Breast epithelium (tissue), 4 donors: ENCODE measurements at places on chromosomes 4 and X. TPM values are rescaled to one million over a fixed set of nuclear protein-coding genes. Genes with fewer than 3 reads are reported as not detected.
A peak's percentile ranks its signal among the peaks of the same experiment; 100 is the strongest.

DNA sequence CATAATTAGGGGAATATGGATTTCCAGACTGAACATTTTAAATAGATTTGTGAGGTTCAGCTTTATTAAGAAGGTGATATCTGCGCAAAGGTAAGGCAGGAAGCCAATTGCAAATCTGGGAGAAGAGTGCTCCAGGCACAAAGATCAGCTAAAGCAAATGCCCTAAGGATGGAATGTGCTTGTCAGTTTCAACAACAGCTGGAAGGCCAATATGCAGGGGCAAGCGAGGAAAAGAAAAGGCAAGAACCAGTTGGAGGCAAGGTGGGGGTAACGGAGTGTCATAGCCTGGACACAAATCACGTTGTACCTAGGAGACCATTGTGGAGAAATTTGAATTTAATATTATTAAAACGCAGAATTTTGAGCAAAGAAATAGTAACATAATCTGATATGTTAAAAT is 1710.3 kb upstream of the PCDH7 start:
- no peaks in the 10 kb centered on the region for H3K4me1 ChIP-seq
- DNase-seq, result no peak
- H3K4me3 ChIP-seq, result no peak overlapping the region

DNA sequence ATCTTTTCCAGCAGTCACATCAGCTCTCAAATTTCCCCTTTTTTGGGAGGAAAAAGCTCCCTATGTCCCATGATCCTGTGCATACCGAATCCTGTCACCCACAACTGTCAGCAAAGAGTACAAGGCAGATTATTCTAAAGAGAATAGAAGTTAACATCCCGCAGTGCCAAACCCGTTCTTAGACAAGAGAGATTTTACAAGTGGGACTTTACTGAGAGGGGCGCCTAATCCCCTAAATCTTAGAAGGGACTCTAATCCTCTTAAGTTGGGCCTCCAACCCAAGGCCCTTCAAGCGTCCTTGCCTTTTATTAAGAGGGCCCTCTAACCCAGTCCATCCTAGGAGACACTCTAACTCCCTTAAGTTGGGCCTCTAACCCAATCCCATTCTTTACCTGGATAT is 193.9 kb downstream of the CPXCR1 start:
- H3K4me1 ChIP-seq, result no peaks in the 10 kb centered on the region
- no peak for DNase-seq
- H3K36me3 ChIP-seq, result no peaks in the 10 kb centered on the region
- no peaks in the 10 kb centered on the region for H3K27me3 ChIP-seq

DNA sequence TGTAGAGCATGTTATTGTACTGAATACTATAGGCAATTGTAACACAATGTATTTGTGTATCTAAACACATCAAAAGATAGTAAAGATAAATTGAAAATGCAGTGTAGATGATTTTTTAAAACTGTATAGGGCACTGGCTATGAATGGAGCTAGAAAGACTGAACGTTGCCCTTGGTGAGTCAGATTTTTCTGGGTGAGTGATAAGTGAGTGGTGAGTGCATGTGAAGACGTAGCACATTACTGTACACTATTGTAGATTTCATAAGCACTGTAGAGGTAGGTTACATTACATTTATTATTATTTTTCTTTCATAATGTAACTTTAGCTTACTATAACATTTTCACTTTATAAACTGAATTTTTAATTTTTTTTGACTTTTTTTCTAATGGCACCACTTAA is 1491.6 kb downstream of the TECRL start:
- no peaks in the 10 kb centered on the region for H3K27me3 ChIP-seq
- no peak overlapping the region for H3K27ac ChIP-seq
- no peaks in the 10 kb centered on the region for H3K4me1 ChIP-seq
- H3K36me3 ChIP-seq, result no peaks in the 10 kb centered on the region

DNA sequence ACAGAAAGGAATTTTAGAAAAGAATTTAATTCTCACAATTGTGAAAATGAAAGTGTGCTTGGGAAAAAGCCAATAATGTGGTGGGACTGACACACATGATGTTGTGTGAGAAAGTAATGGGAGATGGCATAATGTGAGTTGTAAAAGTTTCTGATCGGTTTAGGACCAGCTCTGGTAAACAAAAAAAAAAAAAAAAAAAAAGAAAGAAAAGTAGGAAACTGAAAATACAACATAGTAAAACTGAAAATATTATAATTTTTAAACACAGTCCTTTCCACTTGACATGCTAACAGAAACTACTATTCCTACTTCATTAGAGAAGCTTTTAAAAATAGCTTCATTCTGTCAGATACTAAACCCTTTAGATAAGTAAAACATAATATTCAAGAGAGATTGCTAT is 28.2 kb downstream of the RAP1GDS1 start:
- H3K27ac ChIP-seq, result no peak overlapping the region
- H3K4me1 ChIP-seq, result no peaks in the 10 kb centered on the region
- no peak overlapping the region for H3K4me3 ChIP-seq
- DNase-seq, result no peak
- H3K36me3 ChIP-seq, result no peaks in the 10 kb centered on the region

DNA sequence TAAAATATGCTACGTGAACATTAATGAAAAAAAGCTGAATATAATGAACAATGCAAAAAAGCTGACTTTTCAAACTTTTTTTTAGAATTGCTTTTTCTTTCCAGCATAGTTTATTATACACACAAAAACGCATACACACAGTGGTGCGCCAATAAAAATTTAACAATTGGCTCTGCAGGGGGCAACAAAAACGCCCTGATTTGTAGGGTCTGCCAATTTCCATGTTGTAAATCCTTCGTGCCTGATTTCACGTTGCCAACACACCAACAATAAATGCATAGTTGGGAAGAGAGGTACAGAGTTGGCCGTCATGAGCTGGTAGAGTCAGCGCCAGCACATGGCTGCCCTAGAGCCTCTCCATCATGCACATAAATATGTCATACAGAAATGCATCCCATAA is 333.1 kb downstream of the MAPK10 start:
- H3K27ac ChIP-seq, result no peak overlapping the region
- H3K4me1 ChIP-seq, result no peaks in the 10 kb centered on the region
- no peaks in the 10 kb centered on the region for H3K36me3 ChIP-seq
- no peak for DNase-seq

GRCh38 chrX:38462257-38462656 is 99.1 kb upstream of the TSPAN7 start:
- H3K27me3 ChIP-seq, result peaks cover 39% of the 10 kb centered on the region
- H3K27ac ChIP-seq, result no peak overlapping the region
- no peaks in the 10 kb centered on the region for H3K36me3 ChIP-seq
- no peak for DNase-seq
- no peak overlapping the region for H3K4me3 ChIP-seq

DNA sequence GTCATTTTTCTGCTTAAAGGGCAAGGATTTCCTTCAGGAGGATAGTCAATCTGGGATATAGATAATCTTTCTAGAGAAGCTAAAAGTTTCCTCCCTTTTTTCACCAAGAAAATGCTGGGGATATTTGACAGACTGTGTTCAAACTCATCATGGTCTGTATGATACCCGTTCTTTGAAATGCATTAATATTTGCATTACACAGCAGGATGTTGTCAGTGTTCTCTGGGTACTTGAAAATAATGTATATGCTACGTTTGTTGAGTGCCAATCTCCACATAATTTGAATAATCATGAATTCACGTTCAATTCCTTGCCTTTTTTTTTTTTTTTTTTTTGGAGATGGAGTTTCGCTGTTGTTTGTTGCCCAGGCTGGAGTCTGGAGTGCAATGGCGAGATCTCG is 18.0 kb upstream of the BMPR1B start:
- H3K4me1 ChIP-seq, result no peaks in the 10 kb centered on the region
- H3K27me3 ChIP-seq, result no peaks in the 10 kb centered on the region
- no peak overlapping the region for H3K27ac ChIP-seq
- DNase-seq, result no peak

- H3K4me1 ChIP-seq, result no peaks in the 10 kb centered on the region
- no peaks in the 10 kb centered on the region for H3K27me3 ChIP-seq
- no peaks in the 10 kb centered on the region for H3K36me3 ChIP-seq
- DNase-seq, result no peak
Measured at GRCh38 chr4:124028182-124028581, 631.6 kb downstream of the SPRY1 start.

- H3K4me1 ChIP-seq, result no peaks in the 10 kb centered on the region
- no peaks in the 10 kb centered on the region for H3K36me3 ChIP-seq
- no peak overlapping the region for H3K4me3 ChIP-seq
- no peak overlapping the region for H3K27ac ChIP-seq
- no peaks in the 10 kb centered on the region for H3K27me3 ChIP-seq
Measured at GRCh38 chr4:188930822-188931221, 791.6 kb downstream of the TRIML1 start.

GRCh38 chr4:47718696-47719095 is 119.2 kb downstream of the CORIN start:
- H3K27ac ChIP-seq, result no peak overlapping the region
- H3K36me3 ChIP-seq, result no peaks in the 10 kb centered on the region
- H3K4me1 ChIP-seq, result no peaks in the 10 kb centered on the region
- H3K4me3 ChIP-seq, result no peak overlapping the region
- no peak for DNase-seq

DNA sequence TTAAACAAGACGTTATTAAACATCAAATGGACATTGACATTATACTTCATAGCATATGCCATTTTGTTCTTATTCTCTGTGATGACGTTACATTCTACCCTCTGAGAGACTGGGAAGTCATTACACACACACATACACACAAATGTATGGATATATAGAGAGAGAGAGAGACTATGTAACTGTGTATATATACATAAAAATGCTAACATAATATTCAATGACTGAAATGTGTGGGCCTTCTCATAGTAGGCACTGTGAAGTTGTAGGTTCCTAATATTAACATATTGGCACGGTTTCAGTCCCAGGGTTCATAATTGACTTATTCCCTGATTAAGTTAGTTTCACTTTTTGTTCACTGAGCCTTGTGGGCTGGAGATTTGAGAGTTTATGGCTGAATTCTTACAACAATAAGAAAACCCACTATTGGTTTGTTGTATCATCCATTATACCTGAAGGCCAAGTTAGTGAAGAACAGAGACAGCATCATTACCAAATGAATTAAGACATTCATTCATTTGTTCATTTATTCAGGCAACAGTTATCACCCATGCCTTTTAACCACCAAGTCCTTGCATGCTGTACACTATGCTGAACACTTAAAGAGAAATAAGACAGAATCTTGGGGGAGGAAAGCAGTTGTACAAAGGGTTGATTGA is 68.5 kb downstream of the GAB1 start:
- no peak overlapping the region for H3K27ac ChIP-seq
- no peaks in the 10 kb centered on the region for H3K27me3 ChIP-seq
- H3K4me3 ChIP-seq, result no peak overlapping the region
- DNase-seq, result no peak
- H3K36me3 ChIP-seq, result no peaks in the 10 kb centered on the region
- peaks cover 7% of the 10 kb centered on the region for H3K4me1 ChIP-seq

DNA sequence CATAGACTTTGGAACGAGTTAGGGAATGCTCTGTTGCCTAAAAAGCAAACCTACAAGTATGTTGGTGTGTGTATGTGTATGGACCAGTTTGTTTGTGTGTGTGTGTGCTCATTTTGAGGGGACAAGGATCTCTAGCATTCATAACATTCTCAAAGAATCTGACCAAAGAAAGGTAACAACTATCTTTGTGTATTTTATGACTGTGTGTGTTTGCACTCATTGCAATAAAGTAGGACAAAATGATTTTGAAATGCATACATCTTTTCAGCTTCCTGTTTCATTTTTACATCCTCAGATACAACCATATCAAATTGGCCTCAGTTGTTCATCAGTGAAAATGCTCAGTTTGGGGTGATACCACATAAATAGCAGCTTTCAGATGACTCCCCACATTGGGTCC is 8.3 kb upstream of the XK start:
- no peaks in the 10 kb centered on the region for H3K4me1 ChIP-seq
- no peak overlapping the region for H3K27ac ChIP-seq
- no peaks in the 10 kb centered on the region for H3K36me3 ChIP-seq
- no peaks in the 10 kb centered on the region for H3K27me3 ChIP-seq
- no peak for DNase-seq

GRCh38 chrX:109475174-109475891 is 6.6 kb downstream of the GUCY2F start:
- no peaks in the 10 kb centered on the region for H3K36me3 ChIP-seq
- H3K27me3 ChIP-seq, result peaks cover 83% of the 10 kb centered on the region
- no peaks in the 10 kb centered on the region for H3K4me1 ChIP-seq
- peak overlapping the region; percentile 36 for H3K4me3 ChIP-seq
- H3K27ac ChIP-seq, result no peak overlapping the region

CFP gene
- total RNA-seq, result 3.3 TPM

MAP9 gene
- 11.9 TPM for total RNA-seq
